Activated naive CD4-positive, alpha-beta T cell (primary cell): ENCODE measurements at places on chromosomes 5 and 9.

DNA sequence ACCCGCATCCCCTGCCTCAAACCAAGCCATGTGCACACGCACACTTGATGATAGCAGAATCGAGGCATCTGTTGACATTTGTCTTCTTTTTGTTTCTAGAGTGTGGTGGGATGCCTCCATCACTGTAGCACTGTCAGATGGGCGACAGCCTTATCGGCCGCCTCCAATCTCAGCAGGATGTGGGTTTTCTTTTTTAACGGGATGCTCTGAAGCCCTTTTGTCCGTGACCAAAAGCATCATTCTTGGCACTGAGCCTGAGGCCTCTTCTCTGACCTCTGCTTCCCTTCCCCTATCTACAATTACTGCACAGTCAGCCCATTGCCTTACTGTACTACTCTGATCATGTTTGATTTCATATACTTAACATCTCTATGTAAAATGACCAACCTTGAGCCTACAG lies 78.3 kb downstream of the LMNB1 start:
- DNase-seq: no peak

GRCh38 chr9:91176426-91176825 lies 185.3 kb downstream of the AUH start:
- no peak for DNase-seq

DNA sequence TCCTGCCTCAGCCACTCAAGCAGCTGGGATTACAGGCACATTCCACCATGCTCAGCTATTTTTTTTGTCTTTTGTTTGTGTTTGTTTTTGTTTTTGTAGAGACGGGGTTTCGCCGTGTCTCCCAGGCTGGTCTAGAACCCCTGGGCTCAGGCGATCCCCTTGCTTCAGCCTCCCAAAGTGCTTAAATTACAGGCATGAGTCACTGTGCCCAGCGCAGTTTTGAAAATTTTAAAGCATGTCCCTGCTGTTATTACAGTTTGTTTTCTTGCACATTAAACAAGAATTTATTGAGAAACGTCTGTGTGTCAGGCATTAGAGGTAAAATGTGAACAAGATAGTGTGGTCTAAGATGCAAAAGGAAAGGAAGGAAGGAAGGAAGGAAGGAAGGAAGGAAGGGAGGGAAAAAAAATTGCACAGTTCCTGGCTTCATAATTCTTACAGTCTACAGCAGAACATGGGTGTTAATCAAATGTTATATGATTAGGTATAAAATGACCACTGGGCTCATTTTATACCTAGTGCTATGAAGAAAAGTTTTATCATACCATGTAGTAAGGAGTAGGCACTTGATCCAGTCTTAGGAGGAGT lies 205.4 kb downstream of the SNX18 start:
- DNase-seq: no peak

- DNase-seq: no peak
Measured at GRCh38 chr5:126736141-126736540, 40.8 kb upstream of the LMNB1 start.

GRCh38 chr5:107248066-107248695 lies 422.6 kb downstream of the EFNA5 start:
- DNase-seq: no peak

DNA sequence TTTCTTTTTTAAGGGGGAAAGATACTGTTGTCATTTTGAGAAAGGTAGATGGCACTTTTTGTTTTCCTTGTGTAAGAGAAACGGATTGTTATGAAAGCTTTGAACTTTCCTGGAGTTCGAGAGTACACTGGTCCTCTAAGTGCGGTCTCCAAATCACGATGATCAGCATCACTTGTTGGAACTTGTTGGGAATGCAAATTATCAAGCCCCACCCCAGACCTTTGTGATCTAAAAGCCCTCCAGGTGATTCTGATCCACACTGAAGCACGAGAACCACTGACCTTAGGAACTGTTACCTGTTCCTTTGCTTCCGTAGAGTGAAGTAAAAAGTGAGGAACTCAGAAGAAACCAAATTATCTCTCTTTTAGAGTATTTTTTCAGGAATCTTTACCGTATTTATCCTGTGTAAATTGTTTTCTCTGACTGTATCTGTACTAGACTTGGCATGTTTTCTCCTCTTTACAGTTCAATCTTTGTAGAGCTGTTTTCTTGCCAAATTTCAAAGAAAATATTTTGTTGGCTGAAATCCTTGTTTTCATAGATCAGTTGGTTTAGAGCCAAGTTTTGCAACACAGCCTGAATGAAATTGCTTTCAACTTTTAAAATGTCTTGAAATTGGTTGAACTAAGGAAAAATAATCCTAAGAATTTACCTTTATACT lies 4.0 kb downstream of the MAT2B start:
- DNase-seq: no peak

DNA sequence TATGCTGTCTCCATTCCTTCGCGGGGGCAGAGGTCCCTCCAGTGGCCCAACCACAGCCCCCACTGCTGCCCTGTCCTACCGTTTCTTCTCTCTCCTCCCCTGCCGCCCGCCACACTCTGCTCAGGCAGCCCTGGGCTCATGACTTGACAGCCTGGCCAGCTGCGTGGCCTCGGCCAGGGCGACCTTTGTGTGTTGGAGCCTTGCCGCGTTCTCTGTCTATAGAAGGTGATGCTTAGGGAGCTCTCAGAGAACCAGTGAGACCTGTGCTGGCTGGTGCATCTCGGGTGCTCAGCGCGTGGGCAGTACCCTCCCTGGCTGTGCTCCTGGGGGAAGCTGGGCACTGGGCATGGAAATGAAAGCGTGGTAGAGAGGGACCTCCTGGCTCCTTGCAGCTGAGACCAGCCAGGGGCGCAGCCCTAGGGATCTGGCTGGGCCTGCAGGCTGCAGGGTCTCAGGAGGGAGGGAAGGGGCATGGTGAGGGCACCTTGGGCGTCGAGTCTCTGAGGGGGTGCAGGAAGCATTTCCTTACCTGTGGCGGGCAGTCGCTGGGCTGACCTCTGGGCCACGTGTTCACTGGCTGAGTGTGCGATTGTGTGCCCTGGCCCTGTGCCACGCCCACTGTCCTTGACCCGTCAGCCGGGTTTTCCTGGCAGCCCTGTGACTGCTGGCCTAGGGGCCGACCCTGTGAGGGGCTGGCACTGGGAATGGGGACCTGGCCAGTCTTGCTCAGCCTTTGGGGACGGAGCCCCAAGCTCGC lies 50.3 kb downstream of the RXRA start:
- no peak for DNase-seq

DNA sequence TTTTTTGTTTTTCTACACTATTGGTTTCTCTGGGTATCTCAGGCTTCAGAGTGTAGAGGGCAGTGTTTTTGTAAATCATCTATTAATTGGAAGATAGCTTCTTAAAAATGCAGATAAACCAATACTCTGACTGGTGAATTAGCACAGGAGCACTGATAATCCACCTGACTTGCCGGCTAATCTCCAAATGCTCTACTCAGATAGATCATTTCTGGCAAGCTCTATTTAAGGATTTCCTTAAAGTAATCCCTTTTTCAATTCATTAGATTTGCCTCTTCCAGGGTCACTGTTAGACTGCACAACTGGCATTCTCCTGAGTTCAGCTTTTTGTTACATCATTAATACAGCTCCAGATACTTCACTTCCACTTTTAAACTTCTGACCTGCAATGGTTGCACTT lies 1390.3 kb upstream of the NUDT12 start:
- no peak for DNase-seq

GRCh38 chr5:102153003-102153759 lies 142.9 kb downstream of the SLCO4C1 start:
- no peak for DNase-seq

GRCh38 chr5:149537374-149537975 lies 13.8 kb downstream of the CSNK1A1 start:
- DNase-seq: no peak

DNA sequence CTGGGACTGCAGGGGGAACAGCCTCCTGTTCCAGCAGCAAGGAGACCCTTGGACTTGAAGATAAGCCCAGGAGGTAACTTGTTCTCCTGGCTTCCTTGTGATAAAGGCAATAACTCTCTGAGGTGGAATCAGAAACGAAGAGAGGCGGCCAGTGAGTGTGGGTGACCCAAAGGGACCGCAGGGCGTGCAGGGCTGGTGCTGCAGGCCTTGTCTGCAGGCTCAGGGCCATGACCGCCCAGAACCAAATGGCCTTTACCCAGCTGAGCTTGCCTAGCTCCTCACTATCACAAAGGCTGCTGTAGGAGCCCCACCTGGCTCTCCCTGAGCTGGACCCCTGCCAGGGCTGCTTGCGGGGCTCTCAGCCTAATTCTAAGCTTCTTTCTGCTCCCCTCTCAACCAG lies 72.5 kb downstream of the NDFIP1 start:
- no peak for DNase-seq

DNA sequence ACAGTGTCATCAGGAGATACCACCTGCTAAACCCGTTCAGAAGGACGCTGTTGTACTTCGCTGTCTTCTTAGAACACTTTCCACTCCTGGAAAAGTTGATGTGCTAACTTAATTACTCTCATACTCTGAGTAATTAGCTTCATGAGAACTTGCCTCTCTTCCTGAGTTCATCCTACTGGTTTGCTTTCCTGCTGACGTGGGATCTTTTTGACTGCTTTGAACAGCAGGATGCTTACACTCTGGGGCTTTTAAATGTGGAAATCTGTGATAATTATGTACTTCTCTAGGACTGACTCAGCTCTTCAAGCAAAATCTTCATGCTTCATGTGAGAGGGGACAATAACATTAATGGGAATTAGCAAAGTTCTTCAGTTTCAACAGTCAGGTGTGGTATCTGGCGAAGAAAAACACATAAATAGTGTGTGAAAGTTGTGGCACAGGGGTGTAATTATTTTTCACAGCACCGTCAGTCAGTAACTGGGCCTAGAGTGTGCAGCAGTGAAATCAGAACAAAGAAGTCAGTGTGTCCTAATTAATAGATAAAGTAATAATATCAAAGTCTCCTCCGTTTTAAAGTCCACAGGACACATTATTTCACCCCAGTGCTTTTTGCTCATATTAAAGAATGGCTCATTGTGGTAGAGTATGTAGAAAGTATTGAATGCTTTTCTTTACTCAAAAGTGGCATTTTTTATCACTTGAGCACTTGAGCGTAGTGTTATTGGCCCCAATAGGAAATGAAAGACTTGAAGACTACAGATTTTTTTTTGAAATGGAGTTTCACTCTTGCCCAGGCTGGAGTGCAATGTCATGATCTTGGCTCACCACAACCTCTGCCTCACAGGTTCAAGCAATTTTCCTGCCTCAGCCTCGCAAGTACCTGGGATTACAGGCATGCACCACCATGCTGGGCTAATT lies 140.9 kb upstream of the DMRT1 start:
- DNase-seq: no peak

DNA sequence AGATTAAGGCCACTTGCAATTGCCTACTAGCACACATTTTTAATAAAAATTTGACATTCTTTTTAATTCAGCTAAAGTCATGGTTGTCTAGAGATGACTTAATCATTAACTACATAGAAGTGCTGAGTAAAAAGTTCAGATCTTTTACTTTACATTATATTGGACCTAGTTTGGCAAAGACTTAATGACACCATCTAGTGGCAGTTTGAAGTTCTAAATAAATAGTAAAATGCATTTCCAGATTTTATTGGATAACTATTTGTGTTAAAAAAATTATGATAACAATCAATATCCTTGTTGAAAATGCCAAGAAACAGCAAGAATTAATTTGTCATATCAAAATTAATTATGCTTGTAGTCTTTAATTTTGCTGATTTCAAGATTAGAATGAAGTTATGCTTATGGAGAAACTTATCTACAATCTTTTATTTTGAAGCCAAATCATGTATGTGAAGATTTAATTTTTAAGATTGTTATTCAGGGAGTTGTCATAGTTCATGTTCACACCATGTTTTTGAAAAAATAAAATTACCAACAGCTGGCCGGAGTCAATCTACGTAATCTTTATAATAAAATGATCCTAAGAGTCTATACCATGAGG lies 69.6 kb upstream of the PJA2 start:
- no peak for DNase-seq

DNA sequence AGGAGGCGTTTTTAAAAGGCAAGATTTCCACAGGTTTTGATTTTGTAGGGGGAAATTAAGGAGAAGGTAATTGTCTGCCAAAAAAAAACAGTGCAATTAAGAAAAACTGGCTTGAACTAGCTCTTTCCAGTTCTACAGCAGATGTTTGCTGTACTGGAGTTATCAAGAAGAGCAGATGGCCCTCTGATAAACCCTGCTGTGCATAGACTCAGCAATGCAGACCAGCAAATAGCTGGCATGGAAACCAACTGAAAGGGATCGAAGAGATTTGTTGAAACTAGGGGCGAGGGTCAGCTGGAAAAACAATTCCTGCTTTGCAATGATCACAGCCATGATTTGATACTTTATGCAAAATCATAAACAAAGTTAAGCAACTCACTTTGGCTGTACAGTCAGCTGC lies 17.8 kb upstream of the BHMT start:
- DNase-seq: no peak

DNA sequence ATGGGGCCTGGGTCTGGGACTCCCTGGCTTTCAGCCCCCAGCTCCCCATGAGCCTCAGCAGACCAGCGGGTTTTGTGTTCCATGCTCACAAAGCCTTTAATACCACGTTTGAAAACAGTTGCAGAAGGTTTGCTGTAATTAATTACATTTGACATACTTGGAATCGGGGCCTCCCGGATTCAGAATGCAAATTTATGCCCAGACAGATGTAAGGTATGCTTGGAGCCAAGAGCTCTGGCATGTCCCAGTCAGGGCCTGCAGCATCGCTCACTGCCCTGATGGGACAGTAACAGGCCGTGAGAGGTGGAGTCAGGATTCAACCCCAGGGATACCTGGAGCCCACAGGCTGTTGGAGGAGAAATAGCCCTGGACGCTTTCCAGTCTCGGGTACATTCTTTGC lies 12.2 kb downstream of the ZNF618 start:
- DNase-seq: no peak

DNA sequence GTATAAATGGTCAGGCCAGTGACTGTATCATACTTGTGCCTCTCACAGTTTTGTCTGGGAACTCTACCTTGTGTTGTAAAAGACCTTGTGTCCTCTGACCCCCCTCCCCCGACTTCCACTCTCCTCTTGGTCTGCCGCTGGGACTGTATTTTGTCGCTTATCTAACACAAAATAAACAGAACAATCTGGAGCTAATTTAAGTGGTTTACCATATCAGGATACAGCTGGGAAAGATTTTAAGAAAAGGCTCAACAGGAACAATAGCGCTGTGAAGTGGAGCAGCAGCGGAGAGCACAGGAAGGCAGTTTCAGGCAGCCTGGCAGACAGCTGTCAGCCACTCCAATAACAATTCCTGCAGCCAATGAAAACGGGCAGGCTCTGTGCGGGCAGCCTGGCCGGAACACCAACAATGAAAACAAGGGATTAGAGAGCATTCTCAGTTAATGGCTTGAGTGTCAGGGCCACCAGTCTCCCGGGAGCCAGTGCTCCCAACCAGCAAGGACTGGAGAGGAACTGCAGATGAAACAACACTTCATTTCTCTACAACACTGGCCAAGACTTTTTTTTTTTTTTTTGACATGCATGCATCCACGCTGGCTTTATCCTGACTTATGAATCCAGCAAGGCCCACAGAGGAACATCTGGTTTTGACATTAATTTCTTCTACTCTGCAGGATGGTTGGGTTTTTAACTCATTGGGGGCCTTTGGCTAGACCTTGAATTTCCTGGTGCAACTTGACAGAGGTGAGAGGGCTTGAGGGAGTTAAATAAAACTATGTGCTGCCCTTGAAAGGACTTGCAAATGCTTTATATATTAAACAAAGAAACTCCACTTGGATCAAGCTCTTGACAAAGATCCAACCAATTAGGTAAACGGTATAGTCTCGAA lies 76.7 kb downstream of the ARSB start:
- no peak for DNase-seq
